CD4-positive, CD25-positive, alpha-beta regulatory T cell (primary cell): ENCODE measurements at places on chromosomes 7 and 10. TPM values are rescaled to one million over a fixed set of nuclear protein-coding genes. Genes with fewer than 3 reads are reported as not detected.

GRCh38 chr7:82327898-82328297, 115.7 kb downstream of the CACNA2D1 start:
- H3K4me1 ChIP-seq, result no peaks in the 10 kb centered on the region
- no peaks in the 10 kb centered on the region for H3K27me3 ChIP-seq
- no peaks in the 10 kb centered on the region for H3K36me3 ChIP-seq
- DNase-seq, result no peak
- H3K27ac ChIP-seq, result no peak overlapping the region

GRCh38 chr10:129964611-129965424, 744 bp upstream of the EBF3 start:
- no peaks in the 10 kb centered on the region for H3K36me3 ChIP-seq
- no peak overlapping the region for H3K4me3 ChIP-seq
- peaks cover 27% of the 10 kb centered on the region for H3K27me3 ChIP-seq
- H3K4me1 ChIP-seq, result peaks cover 27% of the 10 kb centered on the region

DNA sequence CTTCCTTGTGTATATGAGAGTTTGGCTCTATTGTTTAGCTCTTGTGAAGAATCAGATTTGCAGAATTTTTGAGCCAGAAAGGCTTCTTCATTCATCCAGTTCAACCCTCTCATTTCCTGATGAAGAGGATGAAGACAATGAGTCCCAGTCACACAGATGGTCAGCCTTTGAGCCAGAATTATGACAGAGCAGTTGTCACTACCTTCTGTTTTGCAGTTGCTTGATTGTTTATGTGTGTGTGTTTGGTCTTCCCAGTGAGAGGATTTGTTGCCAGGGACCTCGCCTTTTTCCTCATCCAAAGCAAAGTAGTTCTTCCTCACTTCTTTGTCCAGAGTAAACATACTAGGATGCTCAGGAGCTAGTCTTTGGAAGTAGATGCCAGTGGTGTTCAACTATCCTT, 15.6 kb downstream of the MDFIC start:
- no peak overlapping the region for H3K27ac ChIP-seq
- H3K4me3 ChIP-seq, result no peak overlapping the region
- no peaks in the 10 kb centered on the region for H3K36me3 ChIP-seq
- DNase-seq, result no peak
- H3K4me1 ChIP-seq, result peaks cover 51% of the 10 kb centered on the region

GRCh38 chr7:101691822-101692384, 62.8 kb upstream of the MYL10 start:
- no peak overlapping the region for H3K4me3 ChIP-seq
- H3K27ac ChIP-seq, result no peak overlapping the region
- H3K4me1 ChIP-seq, result peaks cover 7% of the 10 kb centered on the region

LIPK gene
- total RNA-seq, result not detected

DNA sequence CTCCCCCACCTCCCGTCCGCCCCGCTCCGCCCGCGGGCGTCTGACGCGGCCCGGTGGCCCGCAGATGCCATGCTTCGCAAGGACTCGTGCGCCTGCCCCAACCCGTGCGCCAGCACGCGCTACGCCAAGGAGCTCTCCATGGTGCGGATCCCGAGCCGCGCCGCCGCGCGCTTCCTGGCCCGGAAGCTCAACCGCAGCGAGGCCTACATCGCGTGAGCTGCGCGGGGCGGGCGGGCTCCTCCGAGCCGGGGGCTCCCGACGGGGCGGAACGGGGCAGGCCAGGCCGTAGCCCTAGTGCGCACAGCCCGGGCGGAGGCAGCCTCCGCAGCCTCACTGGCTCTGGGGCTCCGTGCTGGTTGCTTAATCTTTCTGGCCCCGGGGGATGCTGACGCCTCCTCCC, 2.8 kb downstream of the ASIC3 start:
- peaks cover 11% of the 10 kb centered on the region for H3K4me1 ChIP-seq
- no peak overlapping the region for H3K27ac ChIP-seq
- no peak overlapping the region for H3K4me3 ChIP-seq
- no peaks in the 10 kb centered on the region for H3K27me3 ChIP-seq
- DNase-seq, result peak; percentile 76
- no peaks in the 10 kb centered on the region for H3K36me3 ChIP-seq

- no peak overlapping the region for H3K4me3 ChIP-seq
- DNase-seq, result no peak
- no peak overlapping the region for H3K27ac ChIP-seq
- no peaks in the 10 kb centered on the region for H3K27me3 ChIP-seq
- peaks cover 15% of the 10 kb centered on the region for H3K4me1 ChIP-seq
- H3K36me3 ChIP-seq, result no peaks in the 10 kb centered on the region
Observed at GRCh38 chr10:49174261-49174925, 13.8 kb downstream of the TMEM273 start.

- no peak overlapping the region for H3K27ac ChIP-seq
- DNase-seq, result no peak
- no peak overlapping the region for H3K4me3 ChIP-seq
- H3K27me3 ChIP-seq, result no peaks in the 10 kb centered on the region
- no peaks in the 10 kb centered on the region for H3K36me3 ChIP-seq
Observed at GRCh38 chr10:117364110-117364960, 10.9 kb downstream of the PDZD8 start.

- peaks cover 19% of the 10 kb centered on the region for H3K4me1 ChIP-seq
- no peak overlapping the region for H3K27ac ChIP-seq
- H3K36me3 ChIP-seq, result no peaks in the 10 kb centered on the region
- peak overlapping the region; percentile 38 for H3K4me3 ChIP-seq
Observed at GRCh38 chr10:62268027-62268398, 631 bp downstream of the RTKN2 start.

DNA sequence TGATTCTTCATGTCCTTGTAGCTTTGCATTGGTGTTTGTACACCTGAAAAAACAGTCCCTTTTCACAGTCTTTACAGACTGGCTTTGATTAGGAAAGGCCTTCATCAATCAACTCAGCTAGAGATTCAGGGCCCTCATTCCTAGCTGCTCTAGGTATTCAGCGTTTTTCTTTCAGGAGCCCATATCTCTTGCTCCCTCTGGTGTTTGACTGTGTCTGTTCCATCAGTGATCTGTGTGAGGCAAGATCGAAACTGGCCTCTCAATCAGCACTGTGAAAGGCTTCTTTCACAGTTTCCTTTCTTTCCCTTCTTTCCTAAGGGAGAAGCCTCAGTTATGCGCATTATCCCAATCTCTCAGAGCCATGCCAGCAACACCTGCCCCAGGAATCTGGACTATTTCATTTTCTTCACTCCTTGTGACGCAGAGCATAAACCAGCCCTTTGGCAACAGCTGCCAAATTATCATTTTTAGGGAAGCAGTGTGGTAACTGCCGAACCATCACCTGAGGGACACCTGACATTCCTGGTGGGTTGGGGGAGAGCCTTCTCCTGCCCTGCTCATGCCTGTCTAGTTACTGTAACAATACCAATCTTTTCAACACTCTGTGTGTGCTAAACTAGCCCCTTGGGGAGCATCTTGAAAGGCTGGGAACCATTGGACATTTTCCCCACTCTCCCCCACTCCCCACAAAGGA, 75.7 kb upstream of the CCDC71L start:
- no peaks in the 10 kb centered on the region for H3K27me3 ChIP-seq
- peak; percentile 17 for DNase-seq
- peak overlapping the region; percentile 21 for H3K4me3 ChIP-seq
- no peaks in the 10 kb centered on the region for H3K36me3 ChIP-seq

STEAP4 gene
- not detected for total RNA-seq

- no peaks in the 10 kb centered on the region for H3K36me3 ChIP-seq
- no peaks in the 10 kb centered on the region for H3K4me1 ChIP-seq
- H3K27me3 ChIP-seq, result peaks cover 5% of the 10 kb centered on the region
- DNase-seq, result no peak
Observed at GRCh38 chr10:119988333-119988732, 95.8 kb downstream of the SEC23IP start.

- H3K36me3 ChIP-seq, result no peaks in the 10 kb centered on the region
- no peak for DNase-seq
Observed at GRCh38 chr7:146606628-146607027, 490.0 kb downstream of the CNTNAP2 start.

- H3K27ac ChIP-seq, result no peak overlapping the region
- H3K27me3 ChIP-seq, result peaks cover 9% of the 10 kb centered on the region
- DNase-seq, result no peak
- H3K4me3 ChIP-seq, result no peak overlapping the region
- H3K36me3 ChIP-seq, result no peaks in the 10 kb centered on the region
- no peaks in the 10 kb centered on the region for H3K4me1 ChIP-seq
Observed at GRCh38 chr10:50832171-50832751, 53.2 kb downstream of the A1CF start.

DNA sequence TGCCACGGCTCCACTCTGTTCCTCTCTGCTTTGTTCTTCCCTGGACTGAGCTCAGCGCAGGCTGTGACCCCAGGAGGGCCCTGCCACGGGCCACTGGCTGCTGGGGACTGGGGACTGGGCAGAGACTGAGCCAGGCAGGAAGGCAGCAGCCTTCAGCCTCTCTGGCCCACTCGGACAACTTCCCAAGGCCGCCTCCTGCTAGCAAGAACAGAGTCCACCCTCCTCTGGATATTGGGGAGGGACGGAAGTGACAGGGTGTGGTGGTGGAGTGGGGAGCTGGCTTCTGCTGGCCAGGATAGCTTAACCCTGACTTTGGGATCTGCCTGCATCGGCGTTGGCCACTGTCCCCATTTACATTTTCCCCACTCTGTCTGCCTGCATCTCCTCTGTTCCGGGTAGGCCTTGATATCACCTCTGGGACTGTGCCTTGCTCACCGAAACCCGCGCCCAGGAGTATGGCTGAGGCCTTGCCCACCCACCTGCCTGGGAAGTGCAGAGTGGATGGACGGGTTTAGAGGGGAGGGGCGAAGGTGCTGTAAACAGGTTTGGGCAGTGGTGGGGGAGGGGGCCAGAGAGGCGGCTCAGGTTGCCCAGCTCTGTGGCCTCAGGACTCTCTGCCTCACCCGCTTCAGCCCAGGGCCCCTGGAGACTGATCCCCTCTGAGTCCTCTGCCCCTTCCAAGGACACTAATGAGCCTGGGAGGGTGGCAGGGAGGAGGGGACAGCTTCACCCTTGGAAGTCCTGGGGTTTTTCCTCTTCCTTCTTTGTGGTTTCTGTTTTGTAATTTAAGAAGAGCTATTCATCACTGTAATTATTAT, 1.2 kb downstream of the CLDN4 start:
- peaks cover 18% of the 10 kb centered on the region for H3K4me1 ChIP-seq
- H3K36me3 ChIP-seq, result no peaks in the 10 kb centered on the region
- H3K27me3 ChIP-seq, result no peaks in the 10 kb centered on the region
- H3K4me3 ChIP-seq, result no peak overlapping the region
- DNase-seq, result no peak

ERVW-1 gene
- not detected for total RNA-seq

DNA sequence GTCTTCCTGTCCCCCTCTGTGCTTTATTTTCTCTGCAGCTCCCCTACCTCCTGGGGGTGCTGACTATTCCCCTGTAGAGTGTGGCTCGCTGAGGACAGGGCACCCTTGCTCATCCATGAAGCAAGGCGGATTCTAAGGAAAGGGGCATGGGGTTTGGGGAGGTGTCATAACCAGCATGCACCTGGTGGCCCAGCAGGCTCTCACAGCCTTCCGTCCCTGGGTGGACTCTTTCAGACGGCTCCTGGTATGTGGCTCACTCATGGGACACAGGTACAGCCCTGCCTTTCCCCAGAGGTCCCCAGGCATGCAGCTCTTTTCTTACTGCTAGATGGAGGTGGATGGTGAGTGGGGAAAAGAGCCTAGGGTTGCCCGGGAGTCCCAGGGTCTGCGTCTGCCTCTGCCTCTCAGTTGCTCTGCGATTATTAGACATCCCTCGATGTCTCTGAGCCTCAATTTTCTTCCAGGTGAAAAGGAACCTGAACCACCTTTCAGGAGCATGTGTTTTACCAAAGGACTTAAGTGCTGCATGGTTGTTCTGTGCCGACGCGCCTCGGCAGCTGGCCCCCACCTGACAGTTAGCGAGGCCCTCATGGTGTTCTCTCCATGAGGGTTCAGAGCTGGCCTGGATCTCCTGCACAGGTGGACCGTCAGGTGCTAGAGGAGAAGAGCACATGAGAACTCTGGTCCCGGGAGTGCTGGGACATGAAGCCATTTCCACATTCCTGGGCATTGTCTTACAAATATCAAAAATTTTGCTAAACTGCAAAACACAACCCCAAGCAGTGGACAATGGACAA, 172.5 kb upstream of the SHH start:
- H3K36me3 ChIP-seq, result no peaks in the 10 kb centered on the region
- H3K27ac ChIP-seq, result no peak overlapping the region
- H3K4me1 ChIP-seq, result no peaks in the 10 kb centered on the region
- no peak overlapping the region for H3K4me3 ChIP-seq
- DNase-seq, result no peak

- H3K27ac ChIP-seq, result peak overlapping the region; percentile 30
- H3K4me1 ChIP-seq, result peaks cover 7% of the 10 kb centered on the region
- H3K36me3 ChIP-seq, result no peaks in the 10 kb centered on the region
- H3K27me3 ChIP-seq, result peaks cover 7% of the 10 kb centered on the region
- DNase-seq, result no peak
Observed at GRCh38 chr7:50142425-50143017, 49.5 kb upstream of the ZPBP start.

DNA sequence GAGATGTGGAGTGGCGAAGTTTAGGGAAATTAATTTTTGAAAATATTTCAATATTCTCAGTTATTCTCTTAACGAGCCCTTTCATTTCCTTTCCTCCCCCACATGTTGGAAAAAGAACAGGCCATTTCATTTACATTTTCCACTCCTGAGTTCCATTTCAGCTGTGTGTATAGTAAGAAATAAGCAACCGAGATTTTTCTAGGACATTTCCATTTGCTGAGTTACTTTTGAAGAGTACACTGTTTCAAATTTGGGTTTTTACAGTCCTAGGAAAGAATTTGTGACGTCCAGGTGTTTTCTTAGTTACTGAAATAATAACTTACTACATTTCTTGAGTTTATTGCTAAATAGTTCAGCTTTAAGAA, 1.2 kb downstream of the SEPTIN7 start:
- no peak for DNase-seq
- H3K4me3 ChIP-seq, result peak overlapping the region; percentile 91
- peaks cover 52% of the 10 kb centered on the region for H3K4me1 ChIP-seq
- no peaks in the 10 kb centered on the region for H3K36me3 ChIP-seq

LRRTM3 gene
- not detected for total RNA-seq

DNA sequence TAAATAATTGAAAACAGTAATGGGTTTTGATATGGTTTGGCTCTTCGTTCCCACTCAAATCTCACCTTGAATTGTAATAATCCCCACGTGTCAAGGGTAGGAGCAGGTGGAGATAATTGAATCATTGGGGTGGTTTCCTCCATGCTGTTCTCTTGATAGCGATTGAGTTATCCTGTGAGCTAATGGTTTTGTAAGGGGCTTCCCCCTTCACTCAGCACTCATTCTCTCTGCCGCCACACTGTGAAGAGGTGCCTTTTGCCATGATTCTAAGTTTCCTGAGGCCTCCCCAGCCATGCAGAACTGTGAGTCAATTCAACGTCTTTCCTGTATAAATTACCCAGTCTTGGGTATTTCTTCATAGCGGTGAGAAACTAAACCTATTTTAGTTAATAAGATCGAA, 551.7 kb upstream of the POT1 start:
- no peaks in the 10 kb centered on the region for H3K4me1 ChIP-seq
- H3K36me3 ChIP-seq, result no peaks in the 10 kb centered on the region
- no peak for DNase-seq
- H3K27me3 ChIP-seq, result no peaks in the 10 kb centered on the region
- no peak overlapping the region for H3K4me3 ChIP-seq

DNA sequence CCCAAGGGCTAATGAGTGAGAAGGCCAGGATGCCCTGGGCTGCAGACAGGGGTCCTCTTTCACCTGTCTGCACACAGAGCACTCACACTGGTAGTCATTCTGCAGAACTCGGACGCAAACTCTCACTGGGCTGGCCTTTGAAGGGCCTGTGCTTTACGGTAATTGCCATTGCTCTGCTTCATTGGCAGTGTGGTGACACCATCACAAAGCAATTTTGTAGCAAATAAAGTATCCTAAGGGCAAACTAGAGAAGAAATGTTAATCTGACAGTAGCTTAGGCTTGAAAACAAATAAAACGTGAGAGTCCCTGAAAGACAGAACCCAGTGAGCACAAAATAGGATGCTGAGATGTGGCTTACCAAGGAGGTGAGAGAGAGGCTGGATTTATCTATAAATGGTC, 30.6 kb upstream of the FIGNL1 start:
- no peak overlapping the region for H3K4me3 ChIP-seq
- H3K27ac ChIP-seq, result no peak overlapping the region
- no peaks in the 10 kb centered on the region for H3K36me3 ChIP-seq
- H3K4me1 ChIP-seq, result no peaks in the 10 kb centered on the region
- DNase-seq, result no peak
